Activated CD8-positive, alpha-beta T cell treated with anti-CD3 and anti-CD28 coated beads, Interleukin-2, amount 10 ng/mL, durations not matched to agents 7 days and 5 days (primary cell): ENCODE measurements at places on chromosomes 2 and 18.

GRCh38 chr18:9952633-9953416 lies 39.0 kb downstream of the VAPA start:
- no peak for DNase-seq

DNA sequence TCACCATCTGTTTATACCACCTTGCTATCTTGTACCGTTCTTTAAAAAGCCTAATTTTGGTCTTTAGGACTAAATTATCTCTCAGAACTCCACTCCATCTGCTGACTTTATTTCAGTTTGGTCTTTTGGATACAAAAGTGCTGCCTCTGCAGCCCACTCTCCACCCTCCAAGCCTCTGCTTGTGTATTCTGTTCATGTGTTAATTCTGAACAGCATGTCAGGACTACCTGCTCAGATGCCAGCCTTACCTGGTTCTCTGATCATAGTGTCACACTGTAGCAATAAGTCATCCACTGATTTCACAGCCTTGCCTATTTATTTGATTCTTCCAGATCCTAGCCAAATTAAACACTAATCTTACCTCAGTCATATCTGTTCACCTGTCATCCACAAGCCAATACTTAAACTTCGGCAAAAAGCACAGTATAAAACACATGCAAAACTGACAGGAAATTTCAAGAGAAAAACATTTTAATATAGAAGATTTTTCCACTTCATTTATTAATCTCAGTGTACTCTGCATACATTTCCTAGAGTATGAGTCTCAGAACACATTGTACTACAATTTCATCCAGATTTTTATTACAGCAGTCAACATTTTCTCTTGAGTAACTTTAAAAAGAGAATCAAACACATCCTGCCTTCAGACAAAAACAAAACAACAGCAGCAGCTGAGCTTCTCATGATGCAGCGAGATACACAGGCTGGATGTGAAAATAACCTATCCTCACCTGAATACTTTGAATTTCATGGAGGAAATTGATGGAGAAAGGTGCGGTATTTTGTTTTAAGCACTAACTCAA lies 64.9 kb downstream of the PPP1R1C start:
- no peak for DNase-seq

GRCh38 chr2:33064349-33064801 lies 117.6 kb downstream of the LTBP1 start:
- DNase-seq = no peak

DNA sequence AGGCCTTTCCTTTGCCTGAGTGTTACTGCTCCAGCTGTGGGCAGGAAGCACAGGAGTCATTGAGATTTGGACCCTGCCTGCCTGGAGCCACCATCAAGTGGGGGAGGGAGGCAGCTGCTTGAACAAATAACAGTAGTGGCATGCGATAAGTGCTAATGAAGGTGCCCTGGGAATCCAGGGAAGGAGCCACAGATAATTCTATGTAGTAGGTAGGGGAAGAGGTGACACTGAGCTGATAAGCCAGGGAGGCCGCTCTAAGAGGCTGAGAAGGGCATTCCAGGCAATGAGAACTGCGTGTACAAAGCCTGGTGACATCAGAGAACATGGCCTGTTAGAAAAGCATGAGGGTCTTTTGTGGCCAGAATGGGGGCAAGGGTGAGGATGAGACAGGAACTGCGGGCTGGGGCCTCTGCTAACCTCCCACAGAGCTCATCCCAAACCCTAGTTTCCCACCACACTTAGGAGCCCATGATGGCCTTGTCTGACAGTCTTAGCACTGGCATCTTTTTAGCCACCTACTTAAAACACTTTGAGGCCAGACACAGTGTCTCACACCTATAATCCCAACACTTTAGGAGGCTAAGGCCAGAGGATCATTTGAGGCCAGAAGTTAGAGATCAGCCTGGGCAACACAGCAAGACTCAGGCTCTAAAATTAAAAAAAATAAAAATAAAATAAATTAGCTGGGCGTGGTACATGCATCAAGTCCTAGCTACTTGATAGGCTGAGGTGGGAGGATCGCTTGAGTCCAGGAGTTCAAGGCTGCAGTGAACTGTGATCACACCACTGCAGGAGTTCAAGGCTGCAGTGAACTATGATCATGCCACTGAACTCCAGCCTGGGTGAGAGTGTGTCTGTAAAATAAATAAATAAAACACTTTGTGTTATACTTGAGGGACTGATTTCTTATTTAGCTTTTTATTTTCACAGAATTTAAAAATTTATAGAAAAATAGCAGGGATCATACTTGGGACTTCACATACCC lies 58.9 kb downstream of the TET3 start:
- DNase-seq = no peak

GRCh38 chr2:110858135-110858725 lies 125.9 kb downstream of the ACOXL start:
- peak; percentile 83 for DNase-seq

DNA sequence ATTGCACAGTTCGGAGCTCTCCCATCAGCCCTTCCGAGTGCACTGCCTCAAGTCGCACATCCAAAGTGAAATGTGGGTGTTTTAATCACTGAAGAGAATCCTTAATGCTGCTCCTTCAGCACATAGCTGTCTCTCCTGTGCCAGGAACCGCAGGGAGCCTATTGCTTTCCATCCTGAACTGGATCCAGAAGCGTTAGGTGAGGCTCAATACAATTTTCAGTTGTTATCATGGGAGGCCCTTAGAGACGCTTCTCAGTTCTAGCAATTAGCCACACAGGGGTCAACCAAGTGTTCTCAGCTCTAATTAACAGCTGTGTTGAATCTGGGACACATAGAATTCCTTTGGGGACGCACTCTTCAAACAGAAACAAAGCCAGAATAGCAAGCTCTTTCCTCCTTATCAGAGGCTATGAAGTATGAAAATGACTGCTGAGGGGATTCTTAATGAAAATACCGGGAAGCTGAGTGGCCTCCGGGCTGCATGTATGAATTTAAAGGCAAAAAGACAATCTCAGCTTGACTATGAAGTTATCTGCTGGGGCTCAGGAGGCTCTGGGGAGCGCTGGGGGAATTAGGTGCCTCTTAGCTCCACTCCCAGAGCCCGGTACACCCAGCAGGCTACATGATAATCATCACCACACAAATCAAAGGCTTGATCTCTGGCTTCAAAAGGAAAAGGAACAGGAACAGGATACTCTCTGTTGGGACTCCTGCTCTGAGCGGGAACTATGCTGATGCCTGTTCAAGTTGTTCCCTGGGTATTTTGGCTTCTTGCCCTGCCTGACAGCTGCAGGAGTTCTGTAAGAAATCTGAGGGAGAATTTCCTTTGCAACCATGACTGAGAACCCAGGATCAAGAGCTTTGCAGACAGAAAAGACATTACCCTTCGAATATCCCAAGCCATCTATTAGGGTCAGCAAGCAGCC lies 55.4 kb upstream of the NCOA1 start:
- no peak for DNase-seq

DNA sequence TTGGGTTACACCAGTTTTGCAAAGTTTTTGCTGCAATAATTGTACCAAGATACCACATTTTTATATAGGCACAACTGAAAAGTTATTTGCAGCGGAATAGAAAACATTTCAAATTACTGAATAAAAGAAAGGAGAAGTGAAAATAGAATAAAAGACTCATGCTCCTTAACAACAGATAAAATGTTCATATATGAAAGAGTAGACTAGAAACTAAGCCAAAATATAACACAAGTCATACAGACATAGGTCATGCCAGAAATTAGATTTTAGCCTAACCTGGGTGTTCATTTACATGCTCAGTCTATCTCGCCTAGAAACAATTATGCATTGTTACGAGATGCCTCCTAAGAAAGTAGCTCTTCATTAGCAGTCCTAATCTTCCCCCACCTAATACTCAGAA lies 16.4 kb upstream of the MAP3K20 start:
- DNase-seq = no peak

DNA sequence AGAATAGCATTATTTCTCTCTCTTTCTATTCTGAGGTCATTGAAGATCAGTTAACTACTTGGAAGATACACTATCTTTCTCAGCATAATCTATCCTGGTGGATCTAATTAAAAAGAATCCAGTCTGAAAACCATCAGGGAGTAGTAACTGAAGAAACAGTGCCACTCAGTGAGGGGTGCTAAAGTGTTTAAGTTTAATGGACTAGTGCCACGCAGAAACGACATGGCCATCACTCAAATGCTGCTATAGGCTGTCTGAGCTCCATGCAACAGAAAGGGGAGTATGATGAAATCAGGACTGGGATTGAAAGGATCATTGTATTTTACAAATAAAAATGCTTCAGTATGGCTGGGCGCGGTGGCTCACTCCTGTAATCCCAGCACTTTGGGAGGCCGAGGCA lies 23.3 kb downstream of the LRRC30 start:
- DNase-seq = no peak

DNA sequence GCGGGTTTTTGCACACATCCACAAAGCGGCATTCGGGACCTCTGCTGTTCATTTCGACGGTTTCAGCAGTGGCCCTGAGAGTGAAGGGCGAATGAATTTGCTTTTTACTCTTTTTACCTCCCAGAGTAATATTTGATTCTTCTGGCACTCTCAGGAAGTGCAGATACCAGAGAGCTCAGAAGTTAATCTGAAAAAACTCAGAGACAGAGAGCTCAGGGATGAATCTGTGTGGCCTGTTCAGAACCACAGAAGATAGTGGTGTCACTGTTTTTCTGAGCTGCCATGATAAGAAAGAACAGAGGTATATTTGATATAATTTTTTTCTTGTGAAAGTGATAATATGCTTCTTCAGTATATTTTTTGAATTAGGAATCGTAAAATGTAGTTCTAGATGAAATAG lies 129.3 kb downstream of the MBP start:
- no peak for DNase-seq

DNA sequence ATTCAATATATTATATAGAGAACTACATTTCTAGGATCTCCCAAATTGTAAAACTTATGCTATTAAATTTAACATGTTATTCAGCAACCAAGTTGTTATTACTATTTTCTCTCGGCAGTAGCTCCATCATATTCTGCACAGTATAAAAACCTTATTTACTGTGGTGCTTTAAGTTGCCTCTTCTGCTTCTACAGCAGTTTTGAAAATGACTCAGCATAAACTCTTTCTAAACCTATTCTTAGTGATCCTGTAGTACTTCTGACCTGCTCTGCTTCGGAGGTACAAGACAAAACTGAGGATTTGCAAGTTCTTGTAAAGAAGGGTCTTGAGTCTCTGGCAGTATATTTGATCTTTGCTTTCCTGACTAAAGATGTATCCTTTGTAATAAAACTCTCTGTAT lies 567.2 kb downstream of the TMX3 start:
- DNase-seq = no peak

DNA sequence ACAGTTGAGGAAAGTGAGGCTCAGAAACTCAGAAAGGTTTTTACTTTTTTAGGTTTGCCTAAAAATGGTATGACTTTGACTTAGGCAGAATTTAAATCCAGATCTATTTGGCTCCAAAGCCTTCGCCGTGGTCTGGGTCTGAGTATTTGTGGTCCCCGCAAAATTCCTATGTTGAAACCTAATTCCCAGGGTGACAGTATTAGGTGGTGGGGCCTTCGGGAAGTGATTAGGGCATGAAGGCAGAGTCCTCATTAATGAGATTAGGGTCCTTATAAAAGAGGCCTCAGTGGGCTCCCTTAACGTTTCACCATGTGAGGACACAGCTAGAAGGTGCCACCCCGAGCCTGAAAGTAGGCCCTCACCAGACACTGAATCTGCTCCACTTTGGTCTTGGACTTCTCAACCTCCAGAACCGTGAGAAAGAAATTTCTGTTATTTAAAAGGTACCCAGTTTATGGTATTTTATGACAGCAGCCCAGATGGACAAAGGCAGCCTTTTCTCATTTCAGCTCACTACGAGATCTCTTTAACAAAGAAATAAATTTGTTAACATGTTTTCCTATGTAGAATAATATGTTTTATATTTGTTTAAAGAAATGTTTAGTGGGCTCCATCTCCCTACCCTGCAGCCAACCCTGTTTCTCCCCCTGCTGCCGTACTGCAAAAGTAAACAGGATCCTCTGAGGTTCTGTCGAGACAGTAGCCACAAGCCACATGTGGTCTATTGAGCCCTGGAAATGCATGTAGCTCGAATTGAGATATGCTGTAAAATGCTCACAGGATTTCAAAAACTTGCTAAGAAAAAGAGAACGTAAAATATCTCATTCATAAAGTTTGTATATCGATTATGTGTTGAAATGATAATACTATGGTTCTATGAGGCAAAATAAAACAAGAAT lies 80.6 kb downstream of the MOGAT1 start:
- DNase-seq = peak; percentile 84

GRCh38 chr18:80253236-80253635 lies 5.9 kb upstream of the PARD6G start:
- DNase-seq = no peak

DNA sequence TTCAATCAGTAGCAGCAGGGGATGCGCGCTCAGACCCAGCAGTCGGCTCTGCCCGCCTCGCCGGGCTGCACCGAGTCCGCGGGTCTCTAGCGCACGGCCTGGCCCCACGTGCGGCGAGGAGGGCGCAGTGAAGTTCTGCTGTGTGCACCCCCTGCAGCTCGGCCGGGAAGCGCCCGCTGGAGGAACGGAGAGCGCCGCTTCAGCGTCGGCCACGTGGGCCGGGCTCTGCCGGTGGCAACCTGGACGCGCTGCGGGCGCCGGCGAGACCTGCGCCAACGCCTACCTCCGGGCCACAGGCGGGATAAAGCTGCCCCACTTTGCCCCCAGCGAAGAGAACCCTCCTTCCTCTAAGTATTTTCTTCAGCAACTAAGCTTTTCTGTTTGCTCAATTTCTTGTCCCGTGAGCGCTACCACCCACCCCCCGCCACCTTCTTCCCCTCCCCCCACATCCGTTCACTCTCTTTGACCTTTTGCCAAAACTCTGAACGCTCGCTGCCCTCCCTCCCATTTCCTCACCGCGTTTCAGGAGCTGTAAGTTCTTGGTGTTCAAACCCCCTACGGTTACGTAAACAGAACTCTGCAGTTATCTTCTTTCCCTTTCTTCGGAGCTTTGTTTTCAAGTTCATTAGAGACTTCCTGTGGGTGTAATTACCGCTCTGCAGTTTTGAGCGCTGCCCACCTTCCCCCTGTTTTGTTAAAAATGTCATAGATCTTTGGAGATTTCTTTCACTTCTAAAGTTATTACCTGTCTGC lies 42.6 kb upstream of the EDAR start:
- peak; percentile 84 for DNase-seq

GRCh38 chr2:193114827-193115226 lies 920.1 kb upstream of the TMEFF2 start:
- no peak for DNase-seq

GRCh38 chr2:107582487-107582886 lies 244.2 kb upstream of the RGPD4 start:
- DNase-seq = no peak

DNA sequence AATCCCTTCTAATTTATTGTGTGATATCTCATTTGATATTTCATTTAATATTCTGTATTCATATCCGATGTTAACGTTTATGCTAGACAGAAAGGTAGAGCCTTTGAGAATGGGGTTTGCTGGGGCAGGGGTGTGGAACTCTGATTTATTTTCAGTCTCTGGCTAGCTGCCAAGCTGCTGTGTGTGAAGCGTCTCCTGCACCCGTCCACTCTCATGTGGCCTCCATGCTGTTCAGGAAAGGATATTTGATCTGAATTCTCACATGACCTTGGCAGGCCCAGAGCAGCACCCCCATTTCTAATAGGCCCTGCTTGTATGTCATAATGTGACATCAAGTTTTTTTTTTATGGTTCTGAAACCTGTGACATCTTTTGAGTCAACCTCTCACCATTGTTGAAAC lies 1.6 kb downstream of the IL1R1 start:
- DNase-seq = no peak
